ENCODE measurements at places on chromosomes 6 and 20.
A peak's percentile ranks its signal among the peaks of the same experiment; 100 is the strongest.

- no peak for DNase-seq
Measured at GRCh38 chr6:152151920-152152319, 344.4 kb downstream of the ESR1 start.

DNA sequence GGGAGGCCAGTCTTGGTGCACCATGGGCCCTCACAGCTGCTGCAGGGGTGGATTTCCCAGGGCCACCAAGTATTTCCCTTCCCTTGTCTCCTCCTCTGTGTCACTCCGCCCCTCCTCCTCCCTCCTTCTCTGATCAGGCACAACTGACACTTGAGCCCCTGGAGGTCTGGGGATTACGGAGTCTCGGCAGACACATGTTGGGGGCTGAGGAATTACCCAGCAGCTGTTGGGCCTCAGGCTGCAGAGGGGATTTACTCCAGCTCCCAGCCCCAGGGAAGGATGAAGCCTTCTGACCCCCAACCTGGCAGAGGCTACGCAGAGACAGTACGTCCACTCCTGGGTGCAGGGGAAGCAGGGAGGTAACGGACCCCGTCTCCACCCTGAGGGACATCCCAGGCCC lies 420.5 kb upstream of the SULF2 start:
- DNase-seq, result no peak

DNA sequence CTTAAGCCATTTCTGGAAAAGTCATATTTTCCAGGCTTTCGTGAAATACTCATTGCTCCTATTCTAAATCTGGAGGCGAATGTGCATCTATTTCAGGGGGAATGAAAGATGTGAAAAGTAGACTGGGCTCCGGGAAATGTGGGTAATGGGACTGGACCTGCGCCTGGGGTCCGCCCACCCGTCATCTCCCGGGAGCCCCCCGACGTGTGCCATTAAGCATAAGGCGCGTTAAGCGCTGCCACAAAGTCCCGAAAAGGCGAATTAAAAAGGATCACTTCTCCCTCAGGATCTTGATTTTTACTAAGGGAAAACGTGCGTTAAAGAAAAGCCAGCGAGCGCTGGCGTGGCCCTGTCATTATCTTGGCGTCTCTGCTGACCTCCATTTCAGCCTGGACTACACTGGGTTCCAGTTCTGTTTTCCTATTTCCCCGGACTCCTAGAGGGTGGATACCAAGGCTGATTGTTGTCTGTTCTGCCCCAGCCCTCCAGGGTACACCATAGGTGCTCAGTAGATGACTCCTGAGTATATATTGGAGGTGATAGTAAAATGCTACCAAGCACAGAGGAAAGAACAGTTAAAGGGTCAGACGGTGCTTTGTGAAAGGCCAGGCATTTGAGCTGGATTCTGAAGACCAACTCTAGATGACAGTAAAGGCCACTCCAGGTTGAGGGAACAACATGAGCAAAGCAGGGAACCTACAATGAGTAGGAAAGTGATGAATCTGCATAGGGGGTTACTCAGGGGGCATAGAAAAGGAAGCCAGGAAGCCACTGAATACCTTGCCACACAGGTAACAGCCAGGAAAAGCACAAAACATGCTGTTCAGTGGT lies 89.2 kb upstream of the ARID1B start:
- peak; percentile 76 for DNase-seq

- no peak for DNase-seq
Measured at GRCh38 chr20:55596431-55596830, 408.9 kb downstream of the CBLN4 start.

DNA sequence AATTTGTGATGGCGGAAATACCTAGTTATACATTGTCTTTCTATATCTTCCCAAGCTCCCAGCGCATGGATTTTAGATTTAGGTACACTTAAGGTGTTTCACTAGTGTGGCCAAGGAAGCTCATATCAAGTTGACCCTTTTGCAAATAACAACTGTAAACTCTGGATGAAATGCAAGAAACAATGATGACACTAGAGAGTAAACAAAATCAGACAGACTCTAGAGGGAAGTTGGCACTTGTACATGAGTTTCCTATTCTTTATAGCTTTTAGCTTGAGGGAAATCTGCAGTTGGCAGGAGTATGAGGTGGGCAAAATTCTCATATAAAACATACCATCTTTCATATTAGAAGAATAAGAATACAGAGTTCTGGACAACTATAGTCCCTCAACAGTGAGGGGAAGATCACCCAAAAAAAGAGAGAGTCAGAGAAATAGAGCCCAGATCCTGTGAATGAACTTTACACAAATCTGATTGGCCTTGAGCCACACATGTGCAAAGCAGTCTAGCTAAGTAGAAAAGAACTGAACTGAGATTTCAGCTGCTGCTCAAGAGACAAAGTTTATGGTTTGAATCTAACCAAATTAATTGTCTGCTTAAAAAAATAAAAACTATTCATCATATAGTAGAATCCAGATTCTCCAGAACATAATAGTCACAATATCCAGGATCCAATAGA lies 26.1 kb downstream of the TXLNB start:
- no peak for DNase-seq

- DNase-seq, result peak; percentile 77
Measured at GRCh38 chr6:142822842-142823241, 122.1 kb downstream of the HIVEP2 start.

DNA sequence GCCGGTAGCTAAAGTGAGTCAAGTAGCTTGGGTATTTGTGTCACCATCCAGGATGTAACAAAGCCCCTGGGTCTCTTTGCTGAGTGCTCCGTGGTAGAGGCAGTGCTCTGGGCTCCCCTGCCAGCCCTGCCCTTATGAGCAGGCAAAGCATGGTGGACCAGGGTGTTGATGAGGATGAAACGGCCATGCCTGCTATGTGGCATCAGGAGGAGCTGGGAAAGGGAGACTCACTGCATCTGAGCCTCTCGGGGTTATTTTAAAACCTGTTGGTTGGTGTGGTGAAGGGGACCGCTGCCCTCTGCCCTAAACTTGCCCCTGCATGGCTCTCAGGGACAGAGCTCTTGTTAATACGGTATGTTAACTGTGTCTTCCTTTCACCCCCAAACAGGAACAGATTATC lies 143.1 kb downstream of the DTNBP1 start:
- no peak for DNase-seq

- peak; percentile 68 for DNase-seq
Measured at GRCh38 chr20:58447511-58448391, 58.7 kb downstream of the VAPB start.

DNA sequence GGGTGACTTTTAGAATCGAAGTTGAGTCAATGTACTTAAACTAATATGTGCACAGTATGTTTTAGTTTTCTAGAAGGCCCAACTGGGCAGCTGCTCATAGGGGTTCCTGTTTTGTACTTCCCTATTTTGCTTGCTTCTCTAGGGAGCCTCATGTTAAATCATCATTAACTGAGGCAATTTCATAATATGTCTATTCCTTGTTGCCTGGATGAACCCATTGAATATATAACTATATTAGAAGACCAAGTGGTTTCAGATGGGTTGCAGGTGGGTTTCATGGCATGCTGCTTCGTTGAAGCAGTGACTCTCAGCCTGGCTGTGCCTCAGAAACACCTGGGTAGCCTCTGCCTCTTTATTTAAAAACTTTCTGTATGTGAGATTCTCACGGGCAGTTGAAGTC lies 22.2 kb downstream of the CARMIL1 start:
- DNase-seq, result peak; percentile 79

- DNase-seq, result no peak
Measured at GRCh38 chr6:36631326-36632011, 37.3 kb downstream of the SRSF3 start.

- DNase-seq, result peak; percentile 40
Measured at GRCh38 chr6:110185879-110186278, 5.7 kb downstream of the CDC40 start.

DNA sequence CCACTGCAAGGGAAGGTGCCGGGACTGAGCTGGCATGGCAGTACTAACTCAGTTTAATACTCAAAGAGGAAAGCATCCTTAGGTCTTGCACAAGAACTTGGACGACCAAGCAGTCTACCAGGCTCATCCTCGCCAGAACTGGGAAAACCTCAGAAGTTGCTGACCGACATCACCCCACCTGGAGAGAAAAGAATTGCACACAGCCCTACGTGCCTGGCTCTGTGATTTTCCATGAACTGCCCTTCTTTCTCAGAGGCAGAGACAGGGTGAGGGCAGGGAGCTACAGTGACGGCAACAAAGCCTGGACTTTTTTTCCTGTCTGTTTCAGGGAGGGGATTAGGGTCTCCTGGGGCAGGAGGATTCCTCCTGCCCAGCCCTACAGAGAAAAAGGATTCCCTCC lies 8.0 kb downstream of the JAG1 start:
- no peak for DNase-seq

DNA sequence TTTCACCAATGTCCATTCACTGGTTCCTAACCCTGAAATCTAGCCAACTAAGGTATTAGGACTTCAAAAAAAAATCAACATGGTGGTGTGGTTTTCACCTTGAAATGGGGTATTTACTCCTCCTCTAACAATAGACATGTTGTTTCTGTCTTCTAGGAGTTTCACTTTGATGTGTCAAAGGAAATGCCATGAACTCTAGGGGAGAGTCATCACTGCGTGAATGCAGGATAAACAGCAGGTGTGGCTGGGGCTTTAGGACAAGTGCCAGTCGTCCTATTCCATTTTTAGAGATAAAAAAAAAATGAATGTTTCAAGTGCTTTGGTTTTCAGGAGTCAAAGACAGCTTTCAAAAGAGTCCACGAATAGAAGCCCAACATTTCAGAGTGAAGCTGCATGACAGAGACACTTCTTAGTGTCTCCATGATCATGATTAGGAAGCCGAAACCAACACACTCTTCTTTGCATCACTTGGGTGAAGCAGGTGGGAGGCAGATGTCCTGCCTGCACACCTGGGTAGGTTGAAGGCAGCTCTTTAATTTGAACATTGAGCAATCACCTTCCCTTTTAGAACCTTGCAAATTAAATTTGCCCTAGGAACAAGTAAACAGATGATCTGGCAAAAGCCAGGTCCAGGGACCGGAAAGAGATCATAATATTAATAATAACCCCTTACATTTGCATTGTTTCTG lies 328.5 kb upstream of the PRDM1 start:
- no peak for DNase-seq

DNA sequence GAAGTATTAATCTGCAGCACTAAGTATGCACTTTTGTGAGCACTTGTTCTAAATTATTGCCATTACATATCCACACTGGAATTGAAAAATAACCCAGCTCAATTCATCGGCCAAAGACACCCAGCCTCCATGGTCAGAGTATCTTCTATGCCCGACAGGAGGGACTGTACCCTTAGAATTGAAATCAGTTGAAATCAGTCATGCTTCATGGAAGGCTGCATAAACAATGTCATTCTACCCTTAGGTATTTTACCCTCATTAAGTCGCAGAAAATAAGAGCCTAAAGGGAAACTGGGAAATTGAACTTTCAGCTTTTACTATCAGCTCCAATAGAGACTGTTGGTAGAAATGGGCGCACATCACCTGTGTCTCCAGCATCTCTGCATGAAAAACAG lies 2.9 kb upstream of the RAMACL start:
- no peak for DNase-seq

DNA sequence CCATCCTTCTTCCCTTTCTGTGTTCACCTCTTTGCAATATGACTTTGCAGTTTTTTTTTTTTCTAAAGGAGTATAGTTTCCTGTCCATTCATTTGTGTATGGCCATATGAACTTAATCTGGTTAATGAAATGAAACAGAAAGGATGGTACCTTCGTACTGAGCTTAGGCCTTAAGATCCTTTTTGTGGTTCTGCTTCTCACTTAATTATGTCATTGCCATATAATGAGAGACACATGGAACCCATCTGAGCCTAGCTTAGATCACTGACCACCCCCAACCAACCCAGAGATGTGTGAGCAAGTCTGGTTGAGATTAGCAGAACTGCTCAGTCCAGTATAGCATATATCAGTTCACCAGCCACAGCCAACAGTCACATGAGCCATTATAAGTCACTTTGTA lies 1179.6 kb downstream of the HACE1 start:
- peak; percentile 47 for DNase-seq

DNA sequence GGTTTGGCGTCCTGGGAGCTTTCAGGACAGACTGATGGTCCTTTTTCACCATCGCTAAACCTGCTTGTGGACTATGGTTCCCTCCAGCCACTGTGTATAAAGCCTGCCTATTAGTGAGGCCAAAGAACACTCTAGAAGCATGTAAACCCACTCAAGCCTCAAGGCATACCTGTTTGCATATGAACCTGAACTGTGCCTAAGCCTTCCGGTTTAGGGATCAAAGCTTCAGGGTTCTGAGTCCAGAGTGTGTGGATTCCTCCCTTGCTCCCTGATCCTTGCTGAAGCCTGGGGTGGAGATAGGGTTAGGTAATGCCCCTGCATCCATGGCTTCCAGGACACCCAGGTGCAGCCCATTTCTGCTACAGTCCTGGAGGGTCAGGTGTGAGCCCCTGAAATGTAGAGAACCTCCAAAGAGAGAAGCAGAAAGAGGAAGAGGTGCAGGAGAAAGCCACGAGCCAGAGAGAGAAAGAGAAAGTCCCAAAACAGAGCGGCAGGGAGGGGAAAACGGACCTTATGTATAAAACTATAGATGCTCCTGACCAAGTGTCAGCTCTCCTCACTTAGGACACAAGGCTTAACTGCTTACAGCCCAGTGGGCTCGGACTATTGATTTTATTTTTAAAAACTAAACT lies 93.3 kb downstream of the SCML4 start:
- DNase-seq, result peak; percentile 18

GRCh38 chr6:158848490-158848895 lies 29.3 kb upstream of the EZR start:
- DNase-seq, result no peak

DNA sequence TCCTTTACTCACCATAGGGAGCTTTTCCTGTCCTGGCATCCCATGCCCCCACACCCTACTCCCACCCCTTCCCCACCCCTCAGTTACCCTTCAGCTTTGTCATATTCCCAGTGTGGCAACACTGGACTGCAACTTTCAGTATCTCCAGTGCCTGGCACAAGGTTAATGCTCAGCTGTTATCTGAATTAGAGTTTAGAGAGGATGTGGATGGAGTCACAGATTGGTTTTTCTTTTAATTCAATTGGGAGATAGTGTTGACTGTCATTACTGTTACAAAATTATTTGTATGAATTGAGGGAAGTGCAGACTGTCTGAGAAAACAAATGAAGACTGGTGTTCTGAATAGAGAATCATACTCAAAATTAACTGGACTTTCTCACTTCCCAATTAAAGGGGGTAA lies 89.9 kb downstream of the TULP4 start:
- DNase-seq, result no peak

DNA sequence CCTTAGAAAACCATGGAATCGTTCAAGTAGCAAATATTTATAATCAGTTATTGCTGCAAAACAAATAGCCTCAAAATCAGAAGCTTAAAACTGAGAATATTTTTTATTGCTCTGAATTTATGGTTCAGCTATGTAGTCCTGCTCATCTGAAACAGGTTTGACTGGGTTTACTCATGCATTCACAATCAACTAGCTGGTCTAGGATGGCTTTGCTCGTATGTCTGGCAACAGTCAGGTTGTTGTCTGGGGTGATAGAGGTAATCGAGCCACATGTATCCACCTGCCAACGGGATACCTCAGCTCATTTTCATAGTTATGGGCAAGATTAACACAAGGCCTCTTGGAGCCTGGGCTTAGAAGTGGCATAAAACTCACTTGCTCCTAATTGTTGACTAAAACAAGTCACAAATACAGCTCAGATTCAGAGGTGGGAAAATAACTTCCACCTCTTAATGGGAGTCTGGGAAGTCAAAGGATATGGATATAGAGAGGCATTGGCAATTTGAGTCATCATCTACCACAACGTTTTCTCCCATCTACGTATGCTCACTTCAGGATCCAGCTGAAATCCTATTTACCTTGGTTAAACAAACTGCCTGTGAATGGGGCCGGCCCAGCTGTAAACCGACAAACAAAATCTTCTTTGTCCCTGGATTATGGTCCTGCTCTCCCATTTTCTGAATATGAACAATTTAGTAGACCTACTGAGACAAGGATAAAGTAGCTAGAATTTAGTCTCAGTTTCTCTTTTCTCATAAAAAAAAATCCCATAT lies 54.5 kb upstream of the TENT5A start:
- no peak for DNase-seq

GRCh38 chr20:44646023-44646640 lies 5.4 kb downstream of the ADA start:
- DNase-seq, result peak; percentile 68
